EL (cell line): ENCODE measurements at places on chromosomes 11 and 22.

DNA sequence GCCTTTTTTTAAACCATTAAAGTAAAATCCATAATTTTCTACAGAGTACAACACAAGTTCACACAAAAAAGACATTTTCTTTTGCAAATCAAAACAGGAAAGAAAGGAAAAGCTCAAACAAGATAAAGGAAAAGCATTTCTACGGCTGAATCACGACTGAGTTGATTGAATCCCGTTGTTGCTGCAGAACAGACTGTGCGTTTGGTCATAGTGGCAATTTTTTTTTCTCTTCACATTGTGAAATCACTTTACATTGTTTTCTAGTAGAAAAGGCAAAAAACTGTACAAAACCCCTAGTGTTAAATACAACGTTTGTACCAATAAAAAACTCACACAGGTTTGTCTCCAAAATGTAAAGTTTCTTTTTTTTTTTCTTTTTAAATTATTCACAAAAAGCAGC is 17.3 kb upstream of the RAPSN start:
- DNase-seq = no peak

- no peak for DNase-seq
Measured at GRCh38 chr22:33401291-33401690, 343.1 kb upstream of the SYN3 start.

GRCh38 chr11:67276781-67277230 is 10.5 kb downstream of the GRK2 start:
- DNase-seq = peak; percentile 32

DNA sequence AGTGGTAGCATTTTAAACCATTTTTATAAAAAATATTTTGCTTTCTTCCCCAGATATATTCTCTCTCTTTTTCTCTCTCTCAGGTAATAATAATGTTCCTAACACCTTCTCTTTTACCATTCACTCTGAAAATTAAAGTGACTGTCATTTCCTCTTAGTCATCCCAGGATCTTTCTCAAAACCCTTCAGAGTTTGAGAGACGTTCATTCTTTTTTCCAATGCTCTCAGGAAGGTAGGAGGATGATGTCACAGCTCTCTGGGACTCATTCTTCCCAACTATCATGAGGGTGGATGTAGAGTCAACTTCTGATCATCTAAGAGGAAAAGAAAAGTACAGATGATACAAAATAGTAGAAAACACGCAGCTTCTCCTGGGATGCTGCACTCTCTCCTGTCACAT is 60.2 kb upstream of the CRTAM start:
- DNase-seq = peak; percentile 48

DNA sequence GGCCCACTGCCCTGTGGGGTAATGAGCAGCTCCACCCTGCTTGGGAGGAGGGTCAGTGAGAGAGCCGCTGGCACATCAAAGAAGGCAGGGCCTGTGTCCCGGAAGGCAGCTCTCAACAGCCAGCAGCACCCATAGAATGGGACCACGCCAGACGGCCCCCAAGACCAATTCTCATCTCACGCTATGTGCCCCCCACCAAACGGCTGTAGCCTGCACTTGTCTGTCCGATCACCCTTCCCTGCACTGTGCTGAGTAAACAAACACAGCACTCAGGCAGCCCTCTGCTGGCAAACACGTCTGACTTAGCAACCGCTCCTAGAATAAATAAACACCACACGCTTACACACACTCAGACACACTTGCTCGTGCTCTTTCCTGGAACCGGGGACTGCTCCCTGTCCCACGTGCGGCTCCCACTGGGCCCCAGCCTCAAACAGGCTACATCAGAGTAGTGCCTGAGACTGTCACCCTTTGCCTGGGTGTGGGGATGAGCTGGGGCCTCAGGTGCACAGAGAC is 53.2 kb upstream of the CDON start:
- peak; percentile 68 for DNase-seq

GRCh38 chr22:37999640-38000272 is 15.4 kb upstream of the SOX10 start:
- DNase-seq = peak; percentile 66

GRCh38 chr11:27064086-27064485 is 23.5 kb downstream of the BBOX1 start:
- no peak for DNase-seq

GRCh38 chr11:96254087-96254486 is 88.9 kb downstream of the MAML2 start:
- DNase-seq = peak; percentile 69

- DNase-seq = no peak
Measured at GRCh38 chr22:49588739-49589138, 238.9 kb downstream of the BRD1 start.

- no peak for DNase-seq
Measured at GRCh38 chr11:62131170-62131464, 7.3 kb downstream of the INCENP start.

GRCh38 chr11:128482512-128483191 is 104.7 kb downstream of the ETS1 start:
- DNase-seq = peak; percentile 58

DNA sequence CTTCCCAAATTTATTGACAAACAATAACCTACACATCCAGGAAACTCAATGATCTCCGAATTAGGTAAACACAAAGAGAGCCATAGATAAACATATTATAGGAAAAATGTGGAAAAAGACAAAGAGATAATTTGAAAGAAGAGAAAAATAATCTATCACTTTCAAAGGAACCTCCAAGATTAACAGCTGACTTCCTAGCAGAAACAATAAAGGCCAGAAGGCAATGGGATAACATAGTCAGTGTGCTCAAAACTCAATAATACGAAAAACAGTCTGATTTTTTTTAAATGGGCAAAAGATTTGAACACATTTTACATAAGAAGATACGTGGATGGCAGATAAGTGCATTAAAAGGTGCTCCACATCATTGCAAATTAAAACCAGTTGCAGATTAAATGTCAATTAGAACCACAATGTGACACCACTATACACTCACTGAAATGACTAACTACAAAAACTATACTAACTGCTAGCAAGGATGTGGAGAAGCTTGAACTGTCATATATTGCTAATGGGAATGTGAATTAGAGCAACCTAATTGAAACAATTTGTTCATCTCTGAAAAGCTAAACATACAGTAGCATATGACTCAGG is 300.4 kb downstream of the TMEM135 start:
- DNase-seq = no peak

DNA sequence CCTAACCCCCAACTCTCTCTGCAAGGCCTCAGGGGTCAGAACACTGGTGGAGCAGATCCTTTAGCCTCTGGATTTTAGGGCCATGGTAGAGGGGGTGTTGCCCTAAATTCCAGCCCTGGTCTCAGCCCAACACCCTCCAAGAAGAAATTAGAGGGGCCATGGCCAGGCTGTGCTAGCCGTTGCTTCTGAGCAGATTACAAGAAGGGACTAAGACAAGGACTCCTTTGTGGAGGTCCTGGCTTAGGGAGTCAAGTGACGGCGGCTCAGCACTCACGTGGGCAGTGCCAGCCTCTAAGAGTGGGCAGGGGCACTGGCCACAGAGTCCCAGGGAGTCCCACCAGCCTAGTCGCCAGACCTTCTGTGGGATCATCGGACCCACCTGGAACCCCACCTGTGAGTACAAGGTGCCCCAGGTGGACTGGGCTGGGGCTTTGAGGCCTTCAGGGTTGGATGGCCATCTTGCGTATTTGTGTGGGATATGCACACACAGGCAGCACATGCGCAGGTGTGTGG is at the start of gene BEST1:
TSS of gene BEST1 (plus strand) at position 317 of the 513 bp plus-strand sequence. CDS start 1,456 bp downstream, outside the sequence.
- DNase-seq = no peak

DNA sequence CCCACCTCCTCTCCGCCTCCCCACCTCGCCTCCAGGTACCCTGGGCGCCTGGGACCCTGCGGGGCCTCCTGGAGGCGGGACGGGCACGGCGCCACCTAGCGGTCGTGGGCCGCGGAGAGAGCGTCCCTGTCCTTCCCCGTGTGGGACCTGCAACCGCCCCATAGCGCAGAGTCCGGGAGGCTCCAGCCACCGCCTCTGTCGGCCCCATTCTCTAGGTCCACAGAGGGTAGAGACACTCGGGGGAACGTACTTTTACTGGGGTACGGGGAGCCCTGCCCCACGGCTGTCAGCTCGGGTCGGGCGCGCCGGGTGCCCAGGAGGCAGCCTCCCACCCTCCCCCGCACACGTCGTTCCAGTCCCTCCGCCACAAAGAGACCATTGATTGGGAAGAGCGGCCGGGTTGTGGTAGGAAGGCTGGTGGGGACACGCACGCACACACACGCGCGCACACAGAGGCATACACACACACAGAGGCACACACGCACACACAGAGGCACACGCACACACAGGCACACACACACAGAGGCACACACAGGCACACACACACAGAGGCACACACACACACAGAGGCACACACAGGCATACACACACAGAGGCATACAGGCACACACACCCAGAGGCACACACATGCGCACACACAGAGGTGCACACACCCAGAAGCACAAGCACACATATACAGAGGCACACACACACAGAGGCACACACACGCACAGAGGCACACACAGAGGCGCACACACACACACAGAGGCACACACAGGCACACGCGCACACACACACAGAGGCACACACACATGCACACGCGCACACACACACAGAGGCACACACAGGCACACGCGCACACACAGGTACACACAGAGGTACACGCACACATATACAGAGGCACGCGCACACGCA is 12.6 kb upstream of the NECTIN1 start:
- DNase-seq = peak; percentile 29

DNA sequence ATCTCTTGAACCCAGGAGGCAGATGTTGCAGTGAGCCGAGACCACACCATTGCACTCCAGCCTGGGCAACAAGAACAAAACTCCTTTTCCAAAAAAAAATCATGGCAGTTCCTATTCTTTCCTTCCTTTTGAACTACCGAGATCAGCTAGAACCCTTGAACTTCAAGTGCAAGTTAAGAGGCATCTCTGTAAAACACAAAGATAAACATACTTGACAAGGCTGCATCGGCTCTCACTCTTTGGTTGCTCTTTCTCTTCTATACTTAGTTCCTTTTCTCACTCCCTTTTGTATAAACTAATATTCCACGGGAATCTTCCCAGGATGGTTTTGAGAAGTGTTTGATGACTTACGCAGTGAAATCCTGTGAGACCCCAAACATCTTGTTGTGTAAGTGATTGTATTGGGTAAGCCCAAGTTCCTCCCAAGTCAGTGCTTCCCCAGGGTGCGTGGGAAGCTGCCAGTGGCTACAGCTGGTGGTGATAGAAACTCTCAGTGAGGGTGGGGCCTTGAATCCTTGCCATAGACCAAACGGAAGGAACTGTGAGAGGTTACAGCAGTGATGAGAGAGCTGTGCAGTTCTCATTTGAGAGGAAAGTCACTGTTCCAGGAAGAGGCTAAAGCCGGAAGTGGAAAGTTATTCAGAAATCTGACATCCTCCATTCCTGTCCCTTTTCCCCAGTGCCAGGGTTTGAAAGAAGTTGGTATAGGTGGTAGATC is 24.1 kb upstream of the CDC42EP2 start:
- peak; percentile 97 for DNase-seq
